Stimulated activated CD4-positive, alpha-beta T cell treated with anti-CD3 and anti-CD28 coated beads, Interleukin-4, amount 100 ng/mL, for 1 hour (primary cell): ENCODE measurements at places on chromosomes 1 and 21.

- no peak for DNase-seq
Observed at GRCh38 chr1:42934541-42935312, 23.9 kb downstream of the SLC2A1 start.

- no peak for DNase-seq
Observed at GRCh38 chr1:30668546-30669327, 54.6 kb downstream of the MATN1 start.

- no peak for DNase-seq
Observed at GRCh38 chr1:3384407-3384806, 70.1 kb upstream of the ARHGEF16 start.

- DNase-seq, result peak; percentile 51
Observed at GRCh38 chr1:89725011-89725370, 92.1 kb downstream of the LRRC8C start.

- no peak for DNase-seq
Observed at GRCh38 chr1:58927041-58927721, 143.3 kb upstream of the JUN start.

DNA sequence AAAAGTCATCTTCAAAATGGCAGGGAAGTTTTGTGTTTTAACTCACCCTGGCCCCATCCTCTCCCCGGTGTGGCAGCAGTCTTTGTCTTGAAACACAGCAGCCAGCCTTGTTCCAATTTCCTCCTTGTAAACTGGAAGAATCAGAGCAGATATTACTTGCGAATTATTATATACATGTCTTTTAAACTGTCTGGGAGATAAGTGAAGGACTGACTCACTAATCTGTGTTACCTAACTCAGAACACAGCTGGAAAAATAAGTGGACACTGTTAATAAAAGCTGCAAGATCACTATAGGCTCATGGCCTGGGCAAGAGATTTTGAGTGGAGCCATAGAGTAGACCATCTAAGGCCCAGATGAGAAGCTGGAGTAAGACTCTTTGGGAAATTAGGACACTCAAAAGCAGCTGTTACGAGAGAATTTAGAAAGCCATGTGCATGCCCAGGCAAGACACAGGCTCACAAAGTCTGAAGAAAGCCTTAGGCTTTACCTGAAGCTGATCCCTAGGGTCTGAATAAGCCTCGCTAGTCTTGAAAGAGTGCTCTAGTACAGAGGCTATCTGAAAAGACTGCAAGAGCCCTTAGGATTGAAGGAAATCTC is 233.0 kb upstream of the RAB4A start:
- DNase-seq, result no peak

- DNase-seq, result no peak
Observed at GRCh38 chr21:29606613-29607012, 307.9 kb downstream of the BACH1 start.

GRCh38 chr1:39713557-39713956 is 22.3 kb upstream of the HPCAL4 start:
- DNase-seq, result no peak

DNA sequence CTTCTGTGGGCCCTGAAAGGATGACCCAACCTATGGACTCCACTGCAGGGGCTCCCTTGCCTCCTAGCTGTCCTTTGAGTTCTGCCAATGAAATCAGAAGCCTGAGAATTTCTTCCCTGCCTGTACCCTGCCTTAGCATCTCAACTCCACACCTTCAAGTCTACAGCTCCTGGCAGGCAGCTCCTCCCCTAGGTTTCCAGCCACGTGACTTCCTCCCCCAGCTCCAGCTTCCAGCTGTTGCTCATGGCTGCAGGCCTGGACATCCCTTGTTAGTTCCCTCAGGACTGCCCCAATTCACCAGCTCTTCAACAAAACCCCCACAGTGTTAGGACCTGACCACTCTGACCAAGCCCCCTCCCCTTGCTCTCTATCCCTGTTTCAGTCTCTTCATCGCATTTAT is 2.4 kb downstream of the RCAN1 start:
- DNase-seq, result no peak

DNA sequence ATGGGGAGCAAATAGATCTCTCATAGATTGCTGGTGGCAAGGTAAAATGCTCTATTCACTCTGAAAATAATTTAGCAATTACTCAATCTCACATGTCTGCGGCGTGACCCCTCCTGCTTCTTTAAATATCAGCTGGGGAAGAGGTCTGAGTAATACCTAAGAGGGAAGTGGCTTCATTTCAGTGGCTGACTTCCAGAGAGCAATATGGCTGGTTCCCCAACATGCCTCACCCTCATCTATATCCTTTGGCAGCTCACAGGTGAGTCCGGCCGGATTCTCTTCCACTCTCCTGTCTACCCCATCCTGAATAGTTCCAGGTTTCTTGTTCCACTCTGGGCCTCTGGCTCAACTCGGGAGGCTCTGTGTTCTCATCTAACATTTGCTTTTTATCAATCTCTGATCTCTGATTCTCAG is at the start of gene SLAMF7:
Gene SLAMF7, plus strand, starts transcription at position 150 of the 414 bp plus-strand sequence. Its CDS starts 55 bp downstream, at position 205.
- DNase-seq, result peak; percentile 16

DNA sequence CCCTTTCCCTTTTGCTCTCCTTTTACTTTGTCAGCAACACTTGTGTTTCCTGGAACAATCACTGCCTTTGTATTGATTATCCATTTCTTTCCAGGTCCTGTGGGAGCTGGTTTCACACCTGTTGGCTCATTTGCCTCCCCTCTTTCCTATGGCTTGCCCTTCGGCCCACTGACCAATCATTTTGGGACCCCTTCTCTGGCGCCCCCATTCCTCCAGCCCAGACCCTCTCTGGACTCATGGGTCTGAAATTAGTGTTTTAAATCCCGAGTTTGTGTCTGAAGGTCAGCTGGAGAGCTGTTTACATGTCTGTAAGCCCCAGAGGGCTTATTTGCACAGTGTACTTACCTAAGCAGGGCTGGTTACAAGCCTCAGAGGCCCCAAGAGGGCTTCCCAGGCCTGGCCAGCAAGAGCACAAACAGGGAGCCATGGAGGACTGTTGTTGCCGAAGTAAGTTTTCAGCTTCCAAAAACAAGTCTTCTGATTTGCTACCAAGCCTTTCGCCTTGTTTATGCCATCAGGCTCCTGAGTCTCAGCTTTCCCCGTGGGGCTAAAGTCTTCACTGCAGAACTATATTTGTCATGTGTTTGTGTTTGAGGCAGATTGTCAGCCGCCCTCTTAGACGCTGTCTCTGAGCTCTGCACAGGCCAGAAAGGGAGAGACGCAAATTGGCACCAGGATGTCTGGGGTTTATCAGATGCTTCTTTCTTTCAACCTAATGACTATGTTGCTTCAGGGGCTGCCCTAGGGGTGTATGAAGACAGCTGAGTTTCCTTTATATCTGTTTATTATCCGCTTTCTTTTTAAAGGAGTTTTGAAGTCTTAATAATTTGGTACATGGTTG is 93.0 kb downstream of the ATP1A1 start:
- no peak for DNase-seq

DNA sequence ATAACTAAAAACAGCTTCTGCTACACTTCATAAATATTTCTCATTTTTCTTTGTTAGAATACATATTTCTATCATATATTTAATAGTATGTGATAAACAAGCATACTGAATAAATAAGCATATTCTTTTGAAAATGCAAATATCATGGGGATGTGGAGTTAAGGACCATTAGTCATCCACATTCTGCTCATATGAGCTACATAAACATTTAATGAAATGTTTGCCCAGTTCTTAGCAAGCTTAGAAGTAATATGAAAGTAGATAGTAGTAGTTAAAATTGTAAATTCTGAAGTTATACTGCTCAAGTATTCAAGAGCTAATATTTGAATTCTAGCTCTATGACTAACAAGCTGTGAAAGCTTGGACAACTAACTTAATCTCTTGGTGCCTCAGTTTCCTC is 10.1 kb upstream of the GORAB start:
- DNase-seq, result no peak

DNA sequence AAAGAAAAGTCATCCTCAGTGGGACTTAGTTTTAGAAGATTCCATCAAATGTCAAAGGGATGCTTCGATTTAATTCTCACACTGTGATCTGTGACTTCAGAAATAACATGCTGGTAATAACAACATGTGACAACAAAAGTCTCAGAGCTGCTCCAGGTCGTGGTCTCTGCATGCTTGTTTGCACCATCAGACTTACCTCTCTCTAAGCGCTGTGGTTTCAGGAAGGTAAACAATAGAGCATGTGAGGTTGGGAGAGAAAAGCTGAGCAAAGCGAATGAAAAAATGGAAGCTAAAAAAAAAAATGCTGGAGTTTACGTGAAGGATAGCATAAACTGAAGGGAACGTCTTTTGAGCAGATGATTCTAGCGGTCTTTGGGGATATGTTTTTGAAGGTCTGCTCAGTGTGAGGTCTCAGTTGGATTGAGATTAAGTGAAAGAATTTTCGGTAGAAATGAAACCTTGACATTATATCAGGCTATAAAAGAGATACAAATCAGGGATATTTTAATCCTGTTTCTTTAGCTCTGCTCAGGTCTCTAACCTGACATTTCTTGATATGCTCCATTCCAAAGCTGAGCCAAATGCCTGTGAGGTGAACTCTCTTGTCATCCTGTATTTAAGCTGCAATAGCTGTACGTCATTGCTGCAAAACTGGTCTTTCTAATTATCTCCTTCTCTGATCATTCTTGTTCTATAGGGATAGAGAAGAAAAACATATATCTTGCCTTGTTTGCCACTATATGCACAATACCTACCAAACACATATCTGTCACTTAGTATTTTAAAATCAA is 86.5 kb downstream of the C1orf21 start:
- DNase-seq, result no peak

DNA sequence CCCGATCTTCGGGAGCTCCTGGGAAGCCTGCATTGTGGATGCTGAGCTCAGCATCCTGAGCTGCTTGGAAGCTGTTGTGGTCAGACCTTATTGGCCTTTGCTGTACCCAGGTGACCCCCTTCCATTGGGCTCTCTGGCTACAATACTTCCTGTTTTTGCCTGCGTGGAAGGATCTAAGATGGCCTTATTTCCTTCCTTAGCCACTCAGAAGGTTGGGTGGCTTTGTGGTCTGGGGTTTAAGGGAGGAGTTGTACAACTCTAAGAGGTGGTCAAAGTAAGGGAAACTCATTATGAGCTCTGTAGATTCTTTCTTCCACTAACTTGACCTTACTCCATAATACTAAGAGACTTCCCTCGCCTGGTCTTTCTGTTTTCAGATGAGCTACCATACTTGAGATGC is 17.7 kb downstream of the PFKFB2 start:
- DNase-seq, result no peak
